ENCODE measurements at places on chromosomes 12 and 14.

DNA sequence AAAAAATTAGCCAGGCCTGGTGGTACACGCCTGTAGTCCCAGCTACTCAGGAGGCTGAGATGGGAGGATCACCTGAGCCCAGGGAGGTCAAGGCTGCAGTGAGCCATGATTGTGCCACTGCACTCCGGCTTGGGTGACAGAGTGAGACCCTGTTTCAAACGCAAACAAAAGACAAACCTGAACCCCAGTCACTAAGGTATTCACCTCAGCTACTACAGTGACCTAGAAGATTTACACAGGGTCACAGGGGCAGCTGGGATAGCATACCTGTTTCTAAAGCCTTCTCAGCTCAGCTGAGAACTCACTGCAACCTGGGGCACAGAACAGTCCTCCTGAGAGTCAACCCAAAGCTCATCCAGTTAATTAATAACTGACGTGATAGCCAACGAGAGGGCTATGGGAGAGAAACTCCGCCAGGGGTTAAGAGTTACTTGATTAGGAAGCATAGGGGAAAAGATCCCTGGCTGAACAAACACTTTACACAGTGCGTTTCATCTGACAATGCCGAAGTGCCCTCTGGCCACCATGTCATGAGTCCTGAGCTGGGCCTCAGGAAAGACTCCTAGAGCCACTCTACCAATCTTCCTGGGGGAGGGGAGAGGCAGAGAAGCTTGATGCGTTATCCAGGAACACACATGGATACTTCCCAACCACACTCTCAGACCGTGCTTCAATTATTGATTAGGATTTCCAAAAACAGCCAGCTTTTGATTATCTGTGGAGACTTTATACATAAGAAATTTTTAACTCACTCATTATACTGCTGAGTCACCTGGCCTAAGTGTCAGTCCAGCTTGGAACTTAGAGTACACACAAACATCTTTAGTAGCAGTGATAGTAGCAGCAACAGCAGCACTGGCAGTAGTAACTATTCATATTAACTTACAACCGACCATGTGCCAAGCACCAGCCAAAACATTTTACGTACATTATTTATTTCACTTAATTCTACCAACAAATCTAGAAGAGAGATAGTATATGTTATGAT, 48.2 kb downstream of the FOXN3 start:
- no peak for DNase-seq

- DNase-seq = no peak
Observed at GRCh38 chr12:24551163-24551786, 397.6 kb downstream of the BCAT1 start.

DNA sequence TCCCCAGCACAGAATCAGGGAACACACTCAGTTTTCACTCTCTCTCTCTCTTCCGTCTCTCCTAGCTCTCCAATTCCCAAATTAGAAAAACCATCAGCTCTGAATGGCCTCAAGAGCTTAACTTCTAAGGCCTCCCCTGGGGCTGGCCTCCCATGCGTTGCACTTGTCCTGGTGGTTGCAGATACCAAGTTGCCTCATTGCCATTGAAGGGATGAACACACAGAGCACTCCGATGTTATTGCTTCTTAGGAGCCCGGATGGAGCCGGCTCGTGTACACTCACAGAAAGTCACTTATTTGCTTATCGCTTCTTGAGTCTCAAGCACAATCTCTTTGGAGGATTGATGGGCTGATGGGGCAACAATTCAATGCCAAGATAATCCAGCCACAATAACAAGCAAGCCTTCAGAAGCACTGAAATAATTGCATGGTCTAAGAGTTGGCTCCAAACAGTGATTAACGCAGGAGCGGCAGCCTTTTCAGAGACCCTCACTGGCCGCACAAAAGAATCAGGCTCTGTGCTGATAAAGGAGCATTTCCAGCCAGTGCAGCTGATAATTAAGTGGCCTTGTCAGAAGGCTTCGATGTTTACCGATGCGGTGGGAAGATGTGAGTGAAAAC, 175.8 kb upstream of the TMEM132C start:
- DNase-seq = no peak

GRCh38 chr14:52015411-52016030, 26.2 kb downstream of the RTRAF start:
- DNase-seq = no peak
